GM23248 (cell line): ENCODE measurements at places on chromosomes 12 and 14.

DNA sequence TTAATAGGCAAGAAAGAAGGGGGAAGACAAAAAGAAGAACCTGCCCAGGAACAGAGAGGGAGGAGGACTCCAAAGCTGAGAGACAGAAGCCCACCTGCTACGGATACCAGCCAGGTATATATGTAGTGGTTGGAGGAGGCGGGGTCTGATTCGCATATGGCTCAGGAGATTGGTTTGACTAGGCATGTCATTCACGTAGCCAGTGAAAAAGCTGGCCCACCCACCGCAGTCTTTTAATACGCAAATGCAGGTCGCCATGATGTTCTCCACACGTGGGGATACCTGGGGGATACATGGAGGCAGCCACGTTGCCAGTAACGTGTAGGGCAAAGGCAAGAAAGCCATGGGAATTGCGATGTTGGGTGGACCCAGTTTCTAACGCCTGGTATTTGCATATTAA, 73.2 kb downstream of the NTS start:
- no peak for DNase-seq

DNA sequence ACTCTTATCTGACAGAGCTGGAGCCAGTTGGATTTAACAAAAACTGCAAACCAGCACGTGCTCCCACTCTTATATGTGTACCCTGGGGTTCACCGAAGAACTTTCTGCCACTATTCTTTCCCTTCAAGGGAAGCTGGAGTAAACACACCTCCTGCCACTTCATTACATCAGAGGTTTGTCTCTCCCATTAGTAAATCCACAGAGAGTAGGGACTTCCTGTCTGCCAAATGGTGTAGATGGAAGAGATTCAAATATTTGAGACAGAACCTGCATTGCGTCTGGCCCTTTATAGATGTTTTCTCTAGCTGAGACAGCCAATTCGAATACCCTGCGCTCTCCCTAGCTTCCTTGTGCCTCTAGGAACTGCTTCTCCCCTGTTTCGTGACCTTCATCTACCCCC, 29.1 kb upstream of the AEBP2 start:
- no peak for DNase-seq

DNA sequence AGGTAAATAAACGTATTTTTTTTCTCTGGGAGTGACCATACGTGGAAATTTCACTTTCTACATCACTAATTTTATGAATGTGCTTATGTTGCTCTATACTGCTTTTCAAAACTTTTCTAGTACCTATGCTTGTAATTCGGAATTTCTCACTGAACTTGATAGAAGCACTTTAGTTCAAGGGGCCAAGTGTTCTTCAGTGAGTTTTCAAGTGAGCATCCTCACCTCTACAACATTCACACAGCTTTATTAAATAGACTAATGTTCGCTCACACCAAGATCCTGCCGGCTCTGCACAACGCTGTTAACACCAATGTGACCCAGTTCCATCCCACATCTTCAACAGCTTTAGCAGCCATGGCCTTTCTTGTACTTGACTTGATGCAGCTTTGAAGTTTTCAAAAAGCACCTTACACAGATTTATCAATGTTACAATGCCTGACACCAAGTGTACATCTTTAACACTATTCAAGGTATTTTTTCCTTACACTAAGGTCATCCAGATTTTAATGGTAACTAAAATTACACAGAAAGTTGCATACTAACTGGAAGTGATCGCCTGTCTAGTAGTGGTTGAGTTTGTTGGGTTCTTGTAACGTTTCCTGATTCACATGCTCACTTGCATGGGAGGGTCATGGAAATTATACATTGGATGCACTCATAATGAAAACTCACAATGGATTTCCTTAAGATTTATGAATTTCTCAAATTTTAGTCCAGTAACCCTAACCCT, 4.5 kb downstream of the UBC start:
- DNase-seq, result peak; percentile 59

DNA sequence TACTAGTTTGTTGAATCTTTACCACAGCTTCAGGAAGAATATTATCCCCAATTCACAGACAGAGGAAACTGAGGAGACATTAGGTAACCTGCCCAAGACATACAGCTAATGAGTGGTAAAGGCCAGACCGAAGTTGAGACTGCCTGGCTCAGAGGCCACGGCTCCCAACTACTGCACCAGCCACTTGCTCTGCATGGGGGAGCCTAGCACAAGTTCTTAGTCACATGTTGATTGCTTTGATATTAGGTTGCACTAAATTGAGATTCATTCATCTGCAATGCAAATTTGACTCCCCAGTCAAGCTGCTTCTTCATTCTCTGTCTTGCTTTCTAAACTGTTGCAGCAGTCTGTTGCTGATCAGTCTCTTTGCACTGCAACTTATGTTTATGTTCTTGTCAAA, 25.9 kb upstream of the POLR3B start:
- no peak for DNase-seq
